ENCODE measurements at places on chromosomes 16 and 17.
A peak's percentile ranks its signal among the peaks of the same experiment; 100 is the strongest.

- DNase-seq: peak; percentile 35
Measured at GRCh38 chr17:5883775-5884665, 186.2 kb upstream of the WSCD1 start.

GRCh38 chr16:79580453-79581191, 19.9 kb downstream of the MAF start:
- no peak for DNase-seq

- DNase-seq: no peak
Measured at GRCh38 chr17:14593956-14594355, 293.1 kb downstream of the HS3ST3B1 start.

- no peak for DNase-seq
Measured at GRCh38 chr17:7084088-7084487, 4.0 kb upstream of the CLEC10A start.

GRCh38 chr17:79276821-79277220, 202.2 kb downstream of the ENGASE start:
- DNase-seq: peak; percentile 14

DNA sequence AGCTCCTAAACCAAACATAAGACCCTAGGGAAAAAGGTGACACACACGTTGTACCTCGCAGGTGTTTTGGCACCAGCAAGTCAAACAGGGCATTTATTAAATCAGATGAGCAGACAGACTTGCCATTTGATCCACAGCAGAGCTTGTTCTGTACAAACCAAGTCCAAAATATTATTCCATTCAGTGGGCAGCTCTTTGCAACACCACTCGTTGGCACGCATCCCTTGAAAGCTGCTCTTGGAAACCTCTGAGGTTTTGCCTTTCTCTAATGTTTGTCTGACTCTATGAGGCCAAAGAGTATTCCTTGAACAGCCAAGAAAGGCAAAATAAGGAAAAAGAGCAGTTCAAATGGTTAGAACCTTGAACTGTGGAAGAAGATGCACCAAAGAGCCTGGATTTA, 12.7 kb downstream of the TMEM100 start:
- peak; percentile 40 for DNase-seq

DNA sequence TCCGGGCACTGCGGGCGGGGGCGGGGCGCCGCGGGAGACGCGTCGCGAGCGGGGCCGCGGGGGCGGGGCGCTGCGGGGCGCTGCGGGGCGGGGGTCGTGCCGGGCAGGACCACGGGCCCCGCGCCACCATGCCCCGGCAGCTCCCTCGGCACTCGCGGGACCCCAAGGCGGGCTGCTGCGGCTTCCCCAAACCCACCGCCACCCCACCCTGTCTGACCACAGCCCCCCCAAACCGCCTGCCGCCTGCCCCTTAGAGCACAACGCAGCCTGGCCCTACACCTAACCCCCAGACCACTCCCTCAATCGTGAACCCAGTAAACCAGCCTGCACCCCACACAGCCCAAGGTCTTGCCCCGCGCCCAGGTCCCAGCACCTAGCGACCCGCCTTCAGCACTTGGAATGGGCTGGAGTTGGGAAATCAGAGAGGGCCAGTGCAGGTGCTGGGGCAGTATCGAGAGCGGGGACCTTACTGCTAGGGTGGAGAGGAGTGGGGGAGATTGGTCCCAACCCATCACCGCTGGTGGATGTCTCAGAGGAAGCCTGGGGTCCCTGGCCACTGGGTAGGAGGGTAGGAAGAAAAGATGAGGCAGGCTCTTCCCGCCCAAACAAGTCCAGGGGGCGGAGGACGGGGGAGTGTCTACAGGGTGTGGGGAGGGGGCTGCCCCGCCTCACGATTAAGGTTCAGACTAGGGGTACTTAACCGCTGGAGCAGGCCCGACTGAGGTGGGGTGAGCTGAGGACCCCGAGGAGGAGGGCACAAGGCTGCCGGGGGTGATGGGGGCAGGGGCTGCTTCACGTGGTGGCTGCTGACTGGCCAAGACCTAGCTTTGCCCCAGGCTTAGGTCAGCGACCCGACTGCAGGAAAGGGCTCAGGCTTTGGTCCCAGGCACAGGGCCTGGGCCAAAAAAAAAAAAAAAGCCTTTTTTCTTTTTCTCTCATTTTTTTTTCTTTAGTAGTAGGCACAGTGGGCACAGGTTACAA, 539 bp upstream of the VAMP2 start:
- DNase-seq: no peak

DNA sequence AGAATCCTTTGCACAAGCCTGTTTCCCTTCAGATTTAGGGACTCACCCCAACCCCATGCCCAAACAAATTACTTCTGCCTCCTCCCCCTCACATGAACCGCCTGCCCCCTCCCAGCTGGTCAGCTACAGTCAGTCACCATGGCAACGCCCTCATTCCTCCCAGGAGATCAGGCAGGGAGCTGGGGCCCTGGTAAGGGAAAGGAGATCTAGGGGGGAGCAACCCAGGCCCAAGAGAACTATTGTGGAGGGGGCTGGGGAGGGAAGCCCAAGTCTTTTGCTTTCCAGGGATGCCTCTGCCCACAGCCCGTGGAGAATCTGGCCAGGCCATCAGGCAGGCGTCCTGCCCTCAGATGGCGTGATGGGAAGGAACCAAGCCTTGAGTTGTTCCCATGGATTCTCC, 2.8 kb downstream of the FAM171A2 start:
- peak; percentile 50 for DNase-seq

GRCh38 chr17:32742681-32743538, 134.0 kb downstream of the MYO1D start:
- no peak for DNase-seq

- no peak for DNase-seq
Measured at GRCh38 chr17:79684132-79684985, 46.4 kb upstream of the ENPP7 start.

DNA sequence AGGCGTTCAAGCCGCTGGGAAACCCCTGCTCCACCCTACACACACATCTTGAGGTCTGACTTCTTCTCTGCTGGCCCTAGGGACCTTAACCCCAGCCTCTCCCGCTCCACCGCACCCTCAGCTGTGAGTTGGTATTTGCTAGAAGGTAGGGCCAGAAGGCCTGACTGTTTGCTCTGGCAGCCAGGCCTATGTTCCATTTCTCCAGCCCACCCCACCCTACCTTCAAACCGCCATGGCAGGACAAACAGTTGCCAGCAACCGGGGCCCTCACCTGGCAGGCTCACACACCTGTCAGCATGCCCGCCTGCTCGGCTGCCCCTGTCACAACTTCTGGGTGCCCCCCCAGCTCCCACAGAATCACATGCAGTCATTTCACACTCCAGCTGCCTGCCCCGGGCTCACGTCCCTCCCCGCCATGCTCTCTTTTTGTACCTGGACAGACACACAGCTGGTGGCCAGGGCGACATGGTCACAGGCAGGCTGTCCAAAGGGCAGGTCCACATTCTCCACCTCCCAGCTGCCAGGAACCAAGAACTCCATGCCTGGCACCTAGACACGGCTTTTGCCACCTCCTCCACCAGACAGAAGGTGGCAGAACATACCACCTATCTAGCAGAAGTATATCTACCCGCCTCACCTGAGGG, 2.6 kb upstream of the ATP2A3 start:
- DNase-seq: peak; percentile 45

DNA sequence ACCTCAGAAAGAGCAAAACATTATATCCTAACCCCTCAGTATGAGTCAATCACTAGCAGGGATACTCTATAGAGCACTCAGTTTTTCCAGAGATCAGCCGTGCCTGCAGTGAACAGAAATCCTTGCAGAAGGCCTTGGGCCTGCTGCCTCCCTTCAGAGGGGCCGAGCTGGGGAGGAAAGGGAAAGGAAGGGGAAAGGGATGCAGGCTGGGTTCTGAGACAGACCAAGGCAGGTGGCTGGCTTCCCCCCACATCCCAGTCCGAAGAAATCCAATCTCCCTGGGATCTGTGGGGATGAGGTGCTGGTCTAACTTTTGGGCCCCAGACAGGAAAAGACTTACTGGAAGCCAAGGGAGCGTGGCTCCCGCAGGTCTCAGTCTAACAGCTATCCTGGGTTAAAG, 25.3 kb downstream of the SRL start:
- DNase-seq: no peak

GRCh38 chr17:65434878-65435277, 126.6 kb downstream of the AXIN2 start:
- DNase-seq: no peak

DNA sequence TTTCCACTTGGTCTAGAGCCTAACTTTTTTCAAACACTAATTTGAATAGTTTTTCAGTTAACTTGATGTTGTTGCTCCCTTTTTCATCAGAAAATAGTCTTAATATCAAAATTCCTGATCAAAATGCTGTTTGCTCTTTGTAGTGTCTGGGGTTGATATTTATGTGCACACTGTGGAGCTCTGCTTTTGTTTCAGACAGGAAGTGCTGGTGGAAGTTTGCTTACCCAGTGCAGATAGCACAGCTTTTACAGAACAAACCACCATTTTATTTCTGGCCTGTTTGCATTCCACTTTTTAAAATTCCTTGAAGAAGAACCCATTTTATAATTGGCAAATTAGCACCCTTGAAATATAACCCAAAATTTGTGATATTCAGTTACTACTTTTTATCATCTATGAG, 125.4 kb downstream of the MRTFB start:
- DNase-seq: peak; percentile 61

- no peak for DNase-seq
Measured at GRCh38 chr17:8345052-8345690, 5.5 kb downstream of the ODF4 start.

DNA sequence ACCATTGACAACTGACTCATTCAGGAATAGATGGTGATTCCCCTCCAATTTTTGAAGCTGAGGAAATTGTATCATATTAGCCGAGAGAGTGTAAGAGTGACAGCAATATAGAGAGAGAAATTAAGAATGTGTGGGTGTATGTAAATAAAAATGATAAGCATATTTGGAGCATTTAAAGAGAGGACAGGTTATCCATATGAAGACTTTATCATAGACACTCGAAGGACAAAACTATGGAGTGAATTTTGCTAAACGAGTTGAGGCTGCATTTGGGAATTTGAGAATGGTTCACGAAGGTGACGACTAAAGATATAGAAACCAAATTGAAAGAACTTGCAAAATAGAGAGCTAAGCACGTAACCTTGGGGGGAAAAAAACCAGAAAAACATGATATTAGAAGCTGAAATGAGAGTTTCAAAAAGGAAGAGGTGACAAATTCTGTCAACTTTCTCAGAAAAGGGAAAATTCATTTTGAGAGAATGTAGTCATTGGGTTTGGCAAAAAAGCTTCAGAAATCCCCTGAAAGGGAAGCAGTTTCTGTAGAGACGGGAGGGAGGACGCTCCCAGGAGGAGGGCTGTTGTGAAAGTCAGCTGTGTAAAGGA, 129.7 kb downstream of the KCNJ2 start:
- no peak for DNase-seq

- DNase-seq: no peak
Measured at GRCh38 chr16:74580833-74581232, 26.1 kb downstream of the GLG1 start.

DNA sequence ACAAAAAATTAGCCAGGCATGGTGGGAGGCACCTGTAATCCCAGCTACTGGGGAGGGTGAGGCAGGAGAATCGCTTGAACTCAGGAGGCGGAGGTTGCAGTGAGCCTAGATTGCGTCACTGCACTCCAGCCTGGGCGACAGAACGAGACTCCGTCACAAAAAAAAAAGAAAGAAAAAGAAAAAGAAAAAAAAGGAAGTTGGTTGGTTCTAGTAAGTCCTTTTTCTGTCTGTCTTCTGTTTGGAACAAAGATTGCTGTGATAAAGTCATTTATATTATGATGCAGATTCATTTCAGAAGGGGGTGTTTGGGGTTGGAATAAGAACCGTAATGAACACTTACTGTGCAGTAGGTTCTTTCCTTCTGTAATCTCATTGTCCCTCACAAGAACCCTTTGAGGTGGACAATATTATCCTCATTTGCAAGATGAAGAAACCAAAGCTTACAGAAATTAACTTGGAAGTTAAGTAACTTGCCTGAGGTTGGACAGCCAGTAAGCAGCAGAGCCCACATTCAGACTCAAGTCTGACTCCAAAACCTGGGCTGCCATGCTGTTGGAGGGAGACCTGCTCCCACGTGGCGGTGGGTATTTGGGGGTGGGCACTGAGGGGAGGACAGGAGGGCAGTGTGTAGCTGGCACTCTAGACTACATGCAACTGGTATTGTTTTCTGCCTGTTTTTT, 10.3 kb downstream of the MINK1 start:
- DNase-seq: no peak

DNA sequence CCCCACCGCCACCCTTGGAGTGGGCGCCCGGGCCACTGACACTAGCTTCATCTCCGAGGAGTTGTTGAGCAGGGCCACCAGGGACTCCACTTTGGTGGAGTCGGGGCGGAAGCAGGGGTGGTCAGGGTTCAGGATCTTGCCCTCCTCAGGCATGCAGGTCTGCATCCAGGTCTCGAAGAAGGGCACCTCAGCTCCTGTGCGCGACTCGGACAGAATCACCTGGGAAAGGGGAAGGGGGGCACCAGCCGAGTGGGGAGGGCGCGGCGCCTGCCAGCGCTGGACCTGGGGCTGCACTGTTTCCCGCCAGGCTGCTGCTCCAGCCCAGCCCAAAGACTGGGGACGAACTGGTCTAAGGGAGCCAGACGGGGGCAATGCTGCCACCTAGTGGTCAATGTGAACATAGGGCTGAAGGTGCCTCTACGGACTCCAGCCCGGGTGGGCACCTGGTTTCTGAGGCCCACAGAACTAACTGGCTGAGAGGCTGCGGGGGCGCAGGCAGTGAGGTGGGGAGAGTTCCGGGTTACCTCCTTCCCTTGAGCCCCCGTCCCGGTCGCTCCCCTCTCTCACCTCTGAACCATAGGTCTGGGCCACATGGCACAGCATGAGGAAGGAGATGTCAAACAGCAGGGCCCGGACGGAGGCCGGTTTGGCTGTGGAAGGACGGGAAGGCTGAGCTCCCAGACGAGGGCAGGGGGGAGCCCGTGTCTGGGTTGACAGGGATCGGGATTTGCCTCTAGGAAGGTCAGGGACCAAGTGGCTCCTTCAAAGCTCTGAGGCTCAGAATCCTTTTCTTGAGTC, 11.8 kb downstream of the CSF3 start:
- peak; percentile 70 for DNase-seq

DNA sequence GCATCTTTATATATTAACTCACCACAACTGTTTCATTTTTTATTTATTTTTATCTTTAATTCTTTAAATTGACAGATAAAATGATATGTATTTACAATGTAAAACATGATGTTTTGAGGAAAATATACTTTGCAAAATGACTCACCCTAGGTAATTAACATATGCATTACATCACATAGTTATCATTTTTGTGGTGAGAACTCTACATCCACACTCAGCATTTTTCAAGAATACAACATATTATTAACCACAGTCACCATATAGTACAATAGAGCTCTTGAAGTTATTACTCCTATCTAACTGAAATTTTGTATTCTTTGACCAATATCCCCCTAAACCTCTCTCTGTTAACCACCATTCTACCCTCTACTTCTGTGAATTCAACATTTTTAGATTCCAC, 194.7 kb upstream of the KIF2B start:
- DNase-seq: no peak

DNA sequence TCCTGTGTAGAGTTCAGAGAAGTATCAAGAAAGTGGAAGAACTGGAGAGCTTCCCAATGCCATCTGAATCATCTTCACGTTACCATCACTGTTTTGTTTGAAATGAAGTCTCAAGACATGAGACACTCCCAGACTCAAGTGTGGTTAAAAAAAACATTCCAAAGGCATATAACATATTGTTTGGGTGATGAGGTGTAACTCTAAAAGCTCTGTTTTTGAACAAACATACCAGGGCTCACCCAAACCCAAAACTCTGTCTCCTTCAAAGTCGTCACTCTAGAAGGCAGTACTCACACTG, 6.3 kb upstream of the ZCCHC14 start:
- no peak for DNase-seq

Data from NCI-H69 (cell line).